ENCODE measurements at places on chromosomes 4 and X.

GRCh38 chr4:23260511-23260910 lies 567.8 kb downstream of the GBA3 start:
- no peak for DNase-seq

- no peak for DNase-seq
These were observed 209.1 kb upstream of the ANXA10 start for GRCh38 chr4:167883266-167883665.

GRCh38 chr4:26294904-26295303 lies 25.9 kb upstream of the RBPJ start:
- DNase-seq = no peak

DNA sequence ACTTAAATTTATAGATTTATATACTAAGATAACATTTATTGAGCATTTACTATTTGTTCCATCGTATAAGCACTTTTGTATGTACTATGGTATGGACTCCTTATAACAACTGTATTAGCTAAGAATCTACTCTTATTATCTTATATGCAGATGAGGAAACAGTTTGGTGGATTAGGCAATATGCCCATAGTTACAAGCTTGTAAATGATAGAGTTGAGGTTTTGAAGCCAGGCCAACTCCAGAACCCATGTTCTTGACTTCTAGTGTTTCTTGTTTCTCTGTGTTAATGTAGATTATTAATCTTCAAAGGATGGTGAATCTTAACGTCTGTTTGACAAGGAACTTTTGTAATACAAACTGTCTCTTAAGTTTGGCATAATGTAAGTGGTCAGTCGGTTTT lies 71.3 kb downstream of the STIM2 start:
- no peak for DNase-seq

DNA sequence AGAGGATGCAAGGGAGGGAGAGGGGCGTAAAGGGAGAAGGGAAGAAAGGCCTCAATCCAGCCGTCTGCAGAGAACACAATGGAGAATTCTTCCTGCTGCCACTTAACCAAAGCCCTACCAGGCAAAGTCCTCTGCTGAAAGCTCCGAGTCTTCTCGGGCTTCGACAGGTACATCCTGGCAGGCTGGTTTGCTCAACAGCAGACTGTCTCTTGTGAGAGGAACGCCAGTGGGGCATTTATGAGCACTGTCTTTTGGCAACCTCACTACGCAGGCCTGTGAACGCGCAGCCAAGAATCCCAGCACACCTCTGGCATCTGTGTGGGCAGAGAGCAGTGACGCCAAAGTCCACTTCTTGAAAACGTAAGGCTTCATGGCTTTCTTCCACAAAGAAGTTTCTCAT lies 207.5 kb upstream of the FAM9B start:
- no peak for DNase-seq

- no peak for DNase-seq
These were observed 334.9 kb downstream of the NKX6-1 start for GRCh38 chr4:84164201-84164600.

GRCh38 chr4:52716364-52717151 lies 34.7 kb downstream of the ERVMER34-1 start:
- no peak for DNase-seq

DNA sequence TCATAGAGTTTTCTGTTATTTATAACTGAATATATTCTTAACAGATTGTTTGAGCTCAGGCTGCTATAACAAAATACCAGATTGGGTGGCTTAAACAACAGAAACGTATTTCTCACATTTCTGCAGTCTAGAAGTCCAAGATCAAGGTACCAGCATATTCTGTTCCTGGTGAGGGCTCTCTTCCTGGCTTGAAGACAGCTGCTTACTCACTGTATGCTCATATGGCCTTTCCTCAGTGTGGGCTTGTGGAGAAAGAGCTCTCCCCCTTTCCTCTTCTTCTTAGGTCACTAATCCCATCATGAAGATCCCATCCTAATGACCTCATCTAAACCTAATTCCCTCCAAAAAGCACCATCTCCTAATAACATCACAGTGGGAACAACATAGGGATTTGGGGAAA lies 117.8 kb downstream of the RASGEF1B start:
- no peak for DNase-seq

DNA sequence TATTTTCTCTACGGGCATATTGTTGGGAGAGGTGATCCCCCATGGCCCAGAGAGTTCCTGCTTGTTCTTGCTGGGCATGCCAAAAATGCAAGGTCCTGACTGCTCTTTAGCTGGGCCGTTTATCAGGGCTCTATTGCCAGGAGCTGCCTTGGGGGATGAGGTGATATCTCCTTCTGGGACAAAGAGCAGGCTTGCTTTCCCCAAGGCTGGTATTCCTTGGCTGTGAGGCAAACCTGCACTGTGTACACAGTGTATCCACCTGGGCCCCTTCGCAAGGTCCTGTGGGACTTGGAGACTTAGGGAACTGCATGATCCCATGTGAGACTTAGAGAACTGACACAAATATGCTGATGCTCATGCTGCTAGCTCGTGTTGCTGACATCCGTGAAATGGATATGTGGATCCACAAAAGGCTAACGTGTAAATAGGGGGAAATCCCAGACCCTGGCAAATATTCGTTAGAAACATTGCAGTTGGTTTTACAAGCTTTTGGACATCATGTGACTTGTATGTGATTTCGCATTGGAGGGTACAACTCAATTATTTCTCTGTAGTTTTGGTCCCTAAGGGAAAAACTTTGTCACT lies 24.4 kb upstream of the ZFX start:
- no peak for DNase-seq

- no peak for DNase-seq
These were observed 21.4 kb upstream of the UGT2B17 start for GRCh38 chr4:68597482-68597881.

GRCh38 chrX:37684973-37685372 lies 618 bp upstream of the XK start:
- no peak for DNase-seq

DNA sequence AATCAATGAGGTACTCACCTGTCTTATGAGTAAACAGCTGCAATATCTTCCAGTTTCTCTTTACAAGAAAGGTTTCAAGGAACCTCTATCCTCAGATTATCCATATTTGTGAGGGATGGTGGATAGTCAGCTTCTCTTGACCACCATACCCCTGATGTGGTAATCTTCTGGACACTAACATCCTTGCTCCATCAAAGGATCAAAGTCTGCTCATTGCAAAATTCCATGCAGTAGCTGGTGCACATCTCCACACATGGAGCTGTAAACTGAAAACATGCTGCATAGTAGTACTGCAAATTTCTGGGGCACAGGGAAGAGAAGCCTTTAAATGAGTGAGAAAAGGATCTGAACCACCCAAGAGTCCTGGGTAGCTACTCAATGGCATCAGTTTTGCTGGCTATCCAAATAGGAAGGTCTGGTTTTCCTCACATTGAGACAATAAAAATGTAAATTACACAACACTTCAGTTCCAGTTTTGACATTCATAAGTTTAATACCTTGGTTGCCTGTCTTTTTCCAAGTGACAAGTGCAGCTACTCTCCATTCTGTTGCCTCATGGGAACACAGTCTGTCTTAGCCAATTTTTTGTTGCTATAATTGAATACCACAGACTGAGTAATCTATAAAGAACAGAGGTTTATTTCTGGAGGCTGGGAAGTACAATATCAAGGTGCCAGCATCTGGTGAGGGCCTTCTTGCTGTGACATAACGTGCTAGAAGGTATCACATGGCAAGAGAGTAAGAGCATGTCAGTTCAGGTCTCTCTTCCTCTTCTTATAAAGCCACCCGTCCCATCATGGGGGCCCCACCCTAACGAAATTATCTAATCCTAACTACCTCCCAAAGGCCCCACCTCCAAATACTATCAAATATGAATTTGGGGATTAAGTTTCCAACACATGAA lies 34.4 kb upstream of the ARHGEF6 start:
- DNase-seq = no peak

DNA sequence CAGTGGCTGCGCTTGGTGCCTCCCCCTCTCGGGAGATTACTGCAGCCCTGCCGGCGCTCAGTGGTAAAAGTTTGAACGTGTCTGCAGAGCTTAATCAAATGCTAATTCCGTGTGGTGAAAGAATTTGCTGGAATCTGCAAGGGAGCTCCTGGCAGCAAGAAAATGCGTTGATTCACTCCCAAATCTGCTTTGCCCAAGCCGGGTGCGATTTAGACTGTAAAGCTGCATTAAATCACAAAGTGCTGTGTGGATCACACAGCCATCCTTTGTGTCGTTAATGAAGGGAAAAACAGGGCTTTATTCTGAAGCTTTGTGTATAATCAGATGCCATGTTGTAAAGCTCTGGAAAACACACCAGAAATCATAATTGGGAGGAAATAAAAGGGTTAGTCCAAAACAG lies 444.1 kb downstream of the BCOR start:
- peak; percentile 73 for DNase-seq

DNA sequence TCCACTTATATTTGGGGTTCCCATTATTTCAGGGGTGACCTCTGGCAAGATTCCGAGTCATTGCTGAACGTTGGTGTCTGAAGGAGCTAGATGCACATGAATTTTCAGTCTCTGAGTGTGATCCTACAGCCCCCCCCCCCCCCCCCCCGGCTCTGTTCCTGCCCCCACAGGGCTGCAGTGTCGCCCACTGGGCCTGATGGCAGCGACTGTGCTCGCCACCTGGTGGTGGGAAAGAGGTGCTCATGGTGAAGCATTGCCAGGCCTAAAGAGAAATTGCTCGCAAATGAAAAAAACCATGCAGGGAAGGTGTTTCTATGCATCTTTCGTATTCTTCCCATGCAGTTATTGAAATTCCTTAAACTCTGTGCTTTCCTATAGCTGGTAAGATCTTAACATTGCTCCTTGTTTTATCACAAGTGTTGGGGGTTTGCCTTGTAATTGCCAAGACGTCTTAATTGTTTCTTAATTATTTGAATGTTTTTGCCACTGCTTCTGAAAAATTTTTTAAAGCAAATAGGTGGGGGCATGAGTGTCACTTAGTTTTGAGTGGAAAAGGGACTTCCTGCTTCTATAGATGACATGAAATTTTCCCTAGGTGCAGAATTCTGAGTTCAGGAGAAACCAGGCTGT lies 63.2 kb downstream of the CLDN22 start:
- peak; percentile 23 for DNase-seq

DNA sequence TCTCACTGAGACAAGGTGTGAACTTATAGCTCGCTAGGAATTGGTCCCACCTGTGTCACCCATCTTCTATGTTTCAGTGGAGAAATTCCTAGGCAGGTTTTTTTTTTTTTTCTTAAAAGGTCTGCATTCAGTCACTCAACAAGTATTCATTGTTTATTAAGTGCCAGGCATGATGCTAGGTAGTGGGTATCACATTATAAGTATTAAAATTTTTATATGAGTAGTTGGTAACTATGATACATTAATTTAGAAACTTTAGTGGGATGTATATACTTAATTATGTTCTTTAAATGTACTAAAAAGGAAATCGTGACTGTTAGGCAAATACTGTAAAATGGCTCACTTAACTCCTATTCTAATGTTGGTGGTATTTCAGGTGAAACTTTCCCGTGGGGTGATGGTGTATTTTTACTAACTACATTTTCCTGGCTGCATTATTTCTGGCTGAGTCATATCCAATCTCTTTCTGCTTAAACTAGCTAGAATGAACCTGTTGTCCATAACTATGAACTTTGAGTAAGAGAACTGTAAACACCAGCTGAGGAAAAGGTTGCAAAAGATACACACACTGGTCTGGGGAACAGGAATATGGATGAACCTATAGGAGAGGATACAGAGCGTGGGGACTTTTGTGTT lies 49.3 kb upstream of the MED14 start:
- no peak for DNase-seq

DNA sequence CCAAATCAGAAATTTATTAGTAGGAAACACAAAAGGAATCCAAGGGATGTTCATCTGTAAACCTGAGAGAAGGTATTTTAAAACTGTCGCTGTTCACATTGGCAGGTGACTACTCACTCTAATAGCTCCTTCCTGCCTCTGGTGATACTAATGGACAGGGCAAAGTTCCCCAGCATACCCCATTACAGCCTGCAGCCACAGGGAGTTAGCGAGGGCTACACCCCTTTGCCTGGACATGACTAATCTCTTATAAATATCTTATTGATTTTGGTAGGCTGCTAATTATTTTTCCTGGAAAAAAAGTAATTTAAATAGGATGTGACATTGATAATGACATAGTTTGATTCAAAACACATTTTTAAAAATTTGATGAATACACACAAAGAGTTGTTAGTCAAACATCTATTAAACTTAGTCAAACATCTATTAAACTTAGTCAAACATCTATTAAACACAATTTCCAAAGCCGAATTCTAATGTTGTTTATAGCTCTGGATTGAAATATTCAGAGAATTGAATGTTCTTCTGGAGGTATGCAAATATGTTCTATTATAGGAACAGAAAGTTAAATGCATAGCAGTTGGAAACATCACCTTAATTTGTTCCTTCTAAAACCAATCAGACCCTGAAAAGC lies 83.0 kb upstream of the CBR4 start:
- DNase-seq = no peak

- DNase-seq = no peak
These were observed 330.5 kb downstream of the STPG2 start for GRCh38 chr4:97812768-97813167.

- no peak for DNase-seq
These were observed 1445.1 kb upstream of the TENM3 start for GRCh38 chr4:180798036-180798577.

- no peak for DNase-seq
These were observed 236.2 kb upstream of the SFRP2 start for GRCh38 chr4:154025110-154025509.

GRCh38 chr4:156788782-156789181 lies 182.8 kb downstream of the PDGFC start:
- DNase-seq = no peak

DNA sequence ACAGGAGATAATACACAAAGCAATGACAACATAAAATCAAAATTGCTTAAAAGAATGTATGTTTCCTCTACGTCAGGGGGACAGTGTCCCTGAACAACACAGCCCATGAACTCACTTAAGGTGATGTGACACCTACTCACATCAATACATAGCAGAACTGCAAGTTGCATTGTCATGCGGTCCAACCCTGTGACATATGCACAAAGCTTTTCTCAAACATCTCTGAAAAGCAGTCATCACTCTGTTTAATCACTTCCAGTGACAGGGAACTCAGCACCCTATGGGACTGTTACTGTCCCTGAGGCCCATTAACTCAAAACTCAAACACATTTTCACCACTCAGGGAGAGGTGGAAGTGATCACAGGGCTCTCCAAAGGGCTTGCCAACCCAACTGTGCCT lies 2.4 kb downstream of the STX18 start:
- no peak for DNase-seq

- peak; percentile 5 for DNase-seq
These were observed 560.3 kb downstream of the GRID2 start for GRCh38 chr4:92864096-92864495.

DNA sequence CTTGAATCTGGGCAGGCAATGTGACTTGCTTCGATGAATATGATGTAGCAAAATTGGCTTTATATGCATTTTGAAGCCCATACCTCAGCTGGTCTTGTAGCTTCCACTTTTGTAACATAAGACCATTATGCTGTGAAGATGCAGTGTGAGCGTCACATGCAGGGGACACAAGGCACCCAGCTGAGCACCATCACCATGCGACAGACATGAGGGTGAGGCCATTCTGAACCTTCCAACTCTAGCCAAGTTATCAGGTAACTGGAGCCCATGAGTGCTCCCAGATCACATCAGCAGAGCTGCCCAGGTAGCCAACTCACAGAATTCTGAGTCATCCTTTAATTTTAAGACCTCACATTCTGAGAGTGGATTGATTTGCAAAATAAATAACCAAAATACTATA lies 705.9 kb downstream of the FSTL5 start:
- DNase-seq = no peak
